ENCODE measurements at places on chromosomes 11 and 22.

- no peak for DNase-seq
Measured at GRCh38 chr11:34354782-34355181, 3.0 kb downstream of the ABTB2 start.

- no peak for DNase-seq
Measured at GRCh38 chr11:12544986-12545775, 129.0 kb upstream of the TEAD1 start.

DNA sequence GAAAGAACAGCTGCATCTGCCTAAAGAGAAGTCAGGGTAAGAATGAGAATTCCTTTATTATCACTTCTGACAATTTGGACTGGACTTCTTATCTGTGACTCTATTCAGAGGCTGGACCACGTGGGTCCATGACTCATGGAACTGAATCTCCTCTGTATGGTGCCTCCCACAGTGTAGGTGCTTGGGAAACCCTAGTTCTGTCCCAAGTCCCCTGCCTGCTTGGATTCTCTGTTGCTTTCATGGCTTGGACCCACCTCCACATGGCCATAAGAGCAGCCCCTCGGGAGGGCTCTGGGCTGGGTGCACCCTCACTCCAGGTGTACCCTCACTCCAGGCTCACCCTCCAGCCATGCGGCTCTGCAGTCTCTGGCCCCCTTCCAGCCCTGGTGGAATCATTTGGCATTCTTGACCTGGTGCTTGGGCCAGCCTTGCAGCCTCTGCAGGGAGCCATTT lies 153.4 kb downstream of the CACNA1I start:
- no peak for DNase-seq

DNA sequence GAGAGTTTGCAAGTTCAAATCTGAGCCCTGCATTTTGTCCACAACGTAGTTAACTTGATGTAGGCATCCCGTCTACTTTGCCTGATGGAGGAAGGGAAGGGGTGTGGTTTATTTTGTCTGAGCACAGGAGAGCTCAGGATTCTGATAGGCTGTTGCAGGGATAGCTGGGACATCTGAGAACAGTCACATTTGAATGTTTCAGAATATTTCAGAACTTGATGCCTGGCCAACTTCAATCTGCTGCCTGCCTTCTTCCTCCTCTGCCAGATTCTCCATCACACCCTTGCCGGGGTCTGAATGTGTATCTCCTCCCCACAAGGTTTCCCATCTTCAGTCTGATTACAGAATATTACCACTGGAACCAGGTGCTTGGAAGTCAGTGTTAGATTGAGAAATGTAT lies 51.6 kb downstream of the NTM start:
- DNase-seq: no peak

DNA sequence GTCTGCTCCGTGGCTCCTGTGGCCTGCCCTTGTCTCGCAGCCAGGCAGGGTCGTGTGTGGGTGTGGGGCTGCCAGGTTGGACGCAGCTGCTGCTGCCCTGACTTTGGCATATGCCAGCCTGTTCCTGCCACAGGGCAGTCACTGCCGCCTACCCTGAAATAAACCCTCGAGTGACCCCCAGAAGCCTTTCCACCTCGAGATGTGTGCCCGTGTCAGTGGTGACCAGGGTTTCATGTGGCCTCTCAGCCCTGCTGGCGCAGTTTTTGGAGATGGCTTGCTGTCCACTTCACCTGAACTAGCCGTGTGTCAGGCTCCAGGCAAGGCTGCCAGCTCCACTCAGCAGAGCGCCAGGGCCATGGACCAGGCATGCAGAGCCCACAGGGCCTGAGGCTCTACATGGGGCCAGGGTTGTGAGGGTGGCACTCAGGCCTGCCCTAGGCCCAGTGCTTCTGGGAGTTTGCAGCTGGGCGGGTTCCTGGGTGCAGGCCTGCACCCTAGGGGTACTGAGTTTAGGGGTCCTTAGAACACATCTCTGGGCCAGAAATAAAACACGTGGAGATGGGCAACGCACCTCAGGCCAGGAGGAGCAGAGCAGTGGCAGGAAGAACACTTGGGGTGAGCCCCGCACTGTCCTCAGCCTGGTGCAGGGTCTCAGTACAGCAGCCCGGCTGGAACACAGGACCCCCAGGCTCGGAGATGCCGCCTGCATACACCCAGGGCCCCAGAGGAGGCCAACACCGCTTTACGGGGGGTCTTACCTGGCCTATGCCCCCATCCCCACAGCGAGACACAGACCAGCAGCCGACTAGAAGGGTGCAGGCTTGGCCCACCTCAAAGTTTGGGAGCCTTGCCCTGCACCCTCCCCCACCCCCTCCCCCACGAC lies 8.8 kb upstream of the PANX2 start:
- no peak for DNase-seq

GRCh38 chr11:15145615-15146014 lies 30.9 kb downstream of the INSC start:
- no peak for DNase-seq

Measured in GM04503 (cell line).